ENCODE measurements at places on chromosomes 1 and 21.

DNA sequence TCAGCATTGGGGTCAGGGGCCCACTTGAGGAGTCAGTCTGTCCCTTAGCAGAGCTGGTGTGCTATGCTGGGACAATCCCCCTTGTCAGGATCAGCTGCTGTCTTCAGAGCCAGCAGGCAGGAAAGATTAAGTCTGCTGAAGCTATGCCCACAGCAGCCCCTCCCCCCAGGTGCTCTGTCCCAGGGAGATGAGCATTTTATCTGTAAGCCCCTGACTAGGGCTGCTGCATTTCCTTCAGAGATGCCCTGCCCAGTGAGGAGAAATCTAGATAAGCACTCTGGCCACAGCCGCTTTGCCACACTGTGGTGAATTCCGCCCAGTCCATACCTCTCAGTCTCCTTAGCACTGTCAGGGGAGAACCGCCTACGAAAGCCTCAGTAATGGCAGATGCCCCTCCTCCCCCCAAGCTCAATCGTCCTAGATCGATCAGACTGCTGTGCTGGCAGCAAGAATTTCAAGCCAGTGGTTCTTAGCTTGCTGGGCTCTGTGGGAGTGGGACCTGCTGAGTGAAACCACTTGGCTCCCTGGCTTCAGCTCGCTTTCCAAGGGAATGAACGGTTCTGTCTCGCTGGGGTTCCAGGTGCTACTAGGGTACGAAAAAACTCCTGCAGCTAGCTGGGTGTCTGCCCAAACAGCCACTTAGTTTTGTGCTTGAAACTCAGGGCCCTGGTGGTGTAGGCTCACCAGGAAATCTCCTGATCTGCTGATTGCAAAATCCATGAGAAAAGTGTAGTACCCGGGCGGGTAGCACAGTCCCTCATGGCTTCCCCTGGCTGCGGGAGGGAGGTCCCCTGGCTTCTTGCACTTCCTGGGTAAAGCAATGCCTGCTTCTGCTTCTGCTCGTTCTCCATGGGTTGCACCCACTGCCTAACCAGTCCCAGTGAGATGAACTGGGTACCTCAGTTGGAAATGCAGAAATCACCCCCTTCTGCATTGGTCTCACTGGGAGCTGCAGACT is 25.1 kb upstream of the TP53BP2 start:
- DNase-seq = no peak

DNA sequence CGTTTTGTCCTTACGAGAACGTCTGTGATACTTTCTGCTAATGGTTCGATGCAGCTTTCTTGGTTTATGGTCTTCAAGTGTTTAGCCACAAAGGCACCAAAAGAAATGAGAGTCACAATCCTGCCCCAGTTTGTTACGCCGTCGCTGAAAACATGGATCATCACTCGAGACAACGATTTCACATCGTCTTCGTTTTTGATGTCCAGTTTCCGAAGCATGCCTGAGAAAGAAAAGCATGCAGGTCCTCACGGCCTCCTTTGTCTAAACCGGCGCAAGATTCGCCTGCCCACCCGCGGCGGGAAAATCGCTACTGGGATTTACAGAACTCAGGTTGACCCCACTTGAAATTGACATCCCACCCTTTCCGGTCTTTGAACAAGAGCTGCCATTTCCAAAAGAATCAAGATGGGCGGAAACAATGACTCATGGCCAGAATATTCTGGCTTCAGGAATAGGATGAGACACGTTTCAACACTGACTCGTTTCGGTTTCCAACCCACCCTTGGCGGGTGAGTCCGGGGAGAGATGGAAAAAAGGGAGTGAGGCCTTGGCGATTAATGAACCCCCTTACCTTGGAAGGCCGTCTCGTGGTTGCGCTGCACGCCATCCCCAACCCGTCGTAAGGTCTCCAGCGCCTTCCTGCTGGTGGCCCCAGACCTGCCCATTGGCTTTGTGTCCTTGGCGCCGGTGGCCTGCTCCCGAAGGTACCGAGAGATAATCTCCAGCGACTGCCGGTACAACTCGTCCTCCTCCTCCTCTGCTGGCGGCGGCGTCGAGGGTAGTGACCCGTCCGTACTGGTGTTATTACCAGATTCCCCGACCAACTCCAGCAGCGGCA is 919 bp downstream of the MCL1 start:
- DNase-seq = no peak

DNA sequence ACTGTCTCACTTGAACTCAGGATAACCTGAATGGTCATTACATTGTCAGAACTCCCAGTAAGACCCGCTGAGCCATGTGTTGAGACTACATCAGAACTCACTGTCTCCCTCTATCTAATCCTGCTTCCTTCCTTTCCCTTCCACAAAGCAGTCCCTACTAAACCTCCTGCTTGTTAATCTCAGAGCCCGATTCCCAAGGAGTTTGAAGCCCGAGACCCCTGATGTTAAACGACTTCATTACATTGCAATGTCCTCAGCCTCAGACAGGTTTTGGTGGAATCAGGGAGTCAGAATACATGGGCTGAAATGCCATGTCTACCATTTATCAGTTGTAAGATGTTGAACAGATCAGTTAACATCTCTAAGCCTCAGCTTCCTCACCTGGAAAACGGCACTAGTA is 682.4 kb downstream of the ADGRL2 start:
- no peak for DNase-seq

DNA sequence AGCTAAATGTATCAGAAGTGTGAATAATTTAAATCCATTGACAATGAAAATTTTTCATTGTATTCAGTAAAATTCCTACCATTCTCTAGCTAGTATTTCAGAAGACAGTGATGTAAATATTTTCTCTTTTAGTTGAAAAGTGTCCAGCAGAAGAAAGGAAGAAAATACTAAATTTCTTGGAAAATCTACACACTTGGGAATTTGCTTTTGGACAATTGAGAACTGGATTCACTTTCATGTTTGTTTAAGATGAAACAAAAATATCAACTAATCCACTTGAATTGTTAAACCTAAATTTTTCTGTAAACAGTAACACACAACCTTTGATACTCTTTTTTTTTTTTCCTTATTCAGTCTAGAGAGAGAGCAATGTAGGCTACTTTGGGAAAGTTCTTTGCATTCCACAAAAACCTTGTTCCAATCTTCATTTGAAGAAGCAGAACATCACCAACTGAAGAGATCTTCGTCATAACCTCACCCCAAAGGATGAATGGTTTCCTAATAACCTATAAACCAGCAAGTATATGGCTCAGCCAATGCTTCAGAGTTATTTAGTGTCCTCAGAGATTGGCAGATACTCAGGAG is 155.1 kb upstream of the GORAB start:
- no peak for DNase-seq

DNA sequence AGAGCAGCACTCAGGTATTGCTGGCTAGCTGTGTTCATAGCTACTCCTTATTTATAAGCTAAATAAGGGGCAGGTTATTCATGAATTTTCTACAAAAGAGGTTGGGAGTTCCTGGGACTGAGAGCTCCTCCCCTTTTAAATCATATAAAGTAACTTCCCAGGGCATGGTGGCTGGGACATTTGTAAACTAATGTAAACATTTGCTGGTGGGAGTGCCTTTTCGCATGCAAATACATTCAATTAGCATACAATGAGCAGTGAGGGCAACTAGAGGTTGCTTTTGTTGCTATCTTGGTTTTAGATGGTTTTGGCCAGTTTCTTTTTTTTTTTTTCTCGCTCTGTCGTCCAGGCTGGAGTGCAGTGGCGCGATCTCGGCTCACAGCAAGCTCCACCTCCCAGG is 43.4 kb downstream of the GNPAT start:
- no peak for DNase-seq

All from stimulated activated CD4-positive, alpha-beta T cell treated with anti-CD3 and anti-CD28 coated beads, TNF-alpha, amount 100 ng/mL, for 1 hour (primary cell).